ENCODE measurements at places on chromosomes 3 and 15. TPM values are rescaled to one million over a fixed set of nuclear protein-coding genes. Genes with fewer than 3 reads are reported as not detected.

The CCDC13 gene
- 3.5 TPM for polyA plus RNA-seq

The SPTBN5 gene
- 2.2 TPM for polyA plus RNA-seq

The SLC38A3 gene
- 8.1 TPM for polyA plus RNA-seq

The AADAC gene
- polyA plus RNA-seq, result 0.17 TPM

The LSAMP gene
- polyA plus RNA-seq, result 15.4 TPM

GRCh38 chr3:142281474-142281873, 56.1 kb upstream of the GK5 start:
- DNase-seq, result no peak

- no peak for DNase-seq
These were observed 11.3 kb downstream of the SHISA5 start for GRCh38 chr3:48492461-48493202.

DNA sequence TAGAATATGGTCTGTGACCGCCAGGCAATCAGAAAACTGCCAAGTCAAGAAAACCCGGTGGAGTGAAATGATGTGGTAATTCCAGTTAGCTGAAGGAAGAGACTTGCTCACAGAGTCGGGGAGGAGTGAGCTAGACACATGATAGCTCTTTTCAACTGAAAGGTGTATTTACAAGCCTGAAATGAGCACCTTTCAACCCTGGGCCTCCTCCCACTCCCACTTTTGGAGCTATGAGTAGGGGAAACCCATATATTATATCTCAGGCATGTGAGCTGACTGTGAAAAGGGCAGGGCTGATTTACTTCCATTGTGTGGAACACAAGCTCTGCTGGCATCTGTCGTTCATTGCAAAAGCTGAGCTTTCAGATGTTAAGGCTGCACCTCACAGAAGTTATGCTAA, 960.2 kb downstream of the TUSC7 start:
- no peak for DNase-seq

DNA sequence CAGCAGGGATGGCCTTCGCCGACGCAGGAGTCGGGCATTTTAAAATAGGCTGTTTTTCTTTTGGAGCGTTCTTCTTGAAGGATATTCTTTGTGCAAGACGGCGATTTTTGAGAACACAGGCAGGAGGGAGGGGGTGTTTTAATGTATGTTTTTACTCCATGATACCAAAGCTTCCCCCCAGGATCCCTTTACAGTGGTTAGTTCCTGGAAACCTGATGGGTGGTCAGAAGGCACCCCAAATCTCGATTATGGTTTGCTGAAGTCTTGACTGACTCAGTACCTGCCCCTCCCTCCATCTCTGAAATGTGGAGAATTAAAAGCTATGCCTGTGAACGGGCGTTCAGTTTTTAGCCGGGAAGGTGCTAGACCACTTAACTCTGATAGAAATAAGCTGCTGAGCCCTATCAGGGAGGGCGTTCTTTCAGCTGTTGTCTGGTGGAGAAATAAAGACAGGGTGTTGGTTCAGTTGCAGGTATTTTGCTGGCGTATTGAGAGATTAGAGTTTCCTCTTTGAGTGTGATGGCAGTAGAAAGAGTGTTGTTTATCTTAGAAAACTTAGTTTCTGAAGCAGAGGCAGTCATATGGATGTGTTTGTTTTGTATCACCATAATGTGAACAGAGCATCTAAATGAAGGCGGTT, 3.4 kb downstream of the IGF1R start:
- DNase-seq, result no peak

DNA sequence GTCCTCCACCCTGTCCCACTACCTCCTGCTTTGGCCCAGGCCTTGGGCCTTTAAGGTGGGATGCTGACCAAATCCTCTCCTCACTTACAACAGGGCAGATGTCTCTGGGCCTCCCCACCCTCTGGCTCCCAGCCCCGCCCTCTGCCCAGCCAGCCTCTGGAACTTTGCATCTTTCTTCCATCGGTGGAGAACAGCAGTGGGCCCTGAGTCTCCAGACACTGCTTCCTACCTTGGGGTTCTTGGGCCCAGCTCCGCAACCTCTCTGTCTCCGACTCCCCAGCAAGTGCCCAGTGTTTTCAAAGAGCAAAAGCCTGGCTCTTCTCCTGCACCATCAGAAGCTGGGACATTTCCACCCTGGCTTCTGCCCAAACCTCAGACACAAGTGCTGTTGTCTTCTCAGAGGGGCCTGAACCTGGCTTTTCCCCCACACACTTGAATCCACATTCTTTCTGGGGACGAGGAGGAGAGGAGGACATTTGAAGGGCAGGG, 33.1 kb downstream of the MRAS start:
- no peak for DNase-seq

DNA sequence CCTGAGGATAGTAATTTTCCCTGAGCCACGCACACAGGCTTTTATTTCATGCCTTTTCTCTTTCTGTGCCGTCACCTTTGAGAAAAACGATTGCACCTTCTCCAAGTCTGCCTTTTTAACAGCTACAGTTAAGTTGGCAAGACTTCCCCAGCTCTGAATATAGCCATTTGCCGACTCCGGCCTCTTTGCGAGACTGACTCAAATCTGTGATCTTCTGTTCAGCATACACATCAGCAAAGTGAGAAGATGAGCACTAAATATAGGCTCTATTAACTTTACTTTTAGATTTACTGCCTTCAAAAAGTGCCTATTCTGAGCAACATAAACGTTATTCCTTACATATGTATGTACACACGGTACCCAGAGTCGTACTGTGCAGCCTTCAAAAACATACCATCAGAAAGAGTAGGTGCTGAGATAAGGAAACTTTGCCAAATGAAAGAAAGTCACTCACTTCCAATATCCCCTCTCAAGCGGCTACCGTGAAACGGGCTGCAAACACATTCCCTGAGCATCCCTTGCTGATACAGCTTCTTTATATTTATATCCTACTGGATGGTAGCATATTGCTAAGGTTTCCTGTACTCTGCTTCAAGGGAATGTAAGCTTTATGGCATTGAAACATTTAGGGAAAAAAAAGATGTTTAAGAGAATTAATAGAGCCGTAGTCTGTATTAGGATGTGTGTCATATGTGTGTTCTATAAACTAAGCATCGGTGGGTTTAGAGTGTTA, 283.3 kb upstream of the TPRG1 start:
- no peak for DNase-seq

GRCh38 chr3:67642734-67643133, 11.7 kb downstream of the SUCLG2 start:
- no peak for DNase-seq

DNA sequence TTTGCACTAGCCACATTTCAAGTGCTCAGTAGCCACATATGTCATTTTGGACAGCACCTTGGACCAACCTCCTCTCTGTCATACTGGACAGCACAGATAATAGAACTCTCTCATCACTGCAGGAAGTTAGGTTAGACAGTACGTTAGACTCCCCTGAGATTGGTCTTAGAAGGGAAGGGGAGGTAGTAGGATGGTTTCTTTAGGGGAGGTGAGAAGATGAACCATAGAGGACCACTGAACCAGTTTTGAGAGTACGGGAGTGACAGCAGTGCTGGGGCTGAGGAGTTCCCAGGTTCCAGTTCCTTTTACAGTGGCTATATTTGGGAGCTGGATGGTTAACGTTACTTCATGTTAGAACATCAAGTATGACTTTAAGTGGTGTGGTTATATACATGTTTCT, 7.8 kb downstream of the LRCH3 start:
- DNase-seq, result no peak

DNA sequence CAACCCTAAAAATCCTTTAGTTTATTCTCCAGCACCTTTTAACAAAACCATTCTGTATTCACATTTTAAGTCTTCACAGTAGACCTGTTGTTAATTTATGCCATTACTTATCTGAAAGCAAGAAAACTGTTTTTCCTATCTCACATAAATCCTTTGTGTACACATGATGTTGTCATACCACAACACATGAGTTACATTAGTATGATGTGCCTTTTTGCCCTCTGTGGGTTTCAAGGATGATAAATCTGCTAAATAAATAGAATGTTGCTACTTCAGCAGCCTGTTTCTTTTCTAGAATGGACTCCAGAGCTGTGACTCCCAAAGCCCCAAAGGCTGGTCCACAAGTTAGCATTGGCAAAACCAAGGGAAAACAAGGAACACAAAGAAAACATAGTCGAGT, 151.6 kb downstream of the SERPINI1 start:
- DNase-seq, result no peak

DNA sequence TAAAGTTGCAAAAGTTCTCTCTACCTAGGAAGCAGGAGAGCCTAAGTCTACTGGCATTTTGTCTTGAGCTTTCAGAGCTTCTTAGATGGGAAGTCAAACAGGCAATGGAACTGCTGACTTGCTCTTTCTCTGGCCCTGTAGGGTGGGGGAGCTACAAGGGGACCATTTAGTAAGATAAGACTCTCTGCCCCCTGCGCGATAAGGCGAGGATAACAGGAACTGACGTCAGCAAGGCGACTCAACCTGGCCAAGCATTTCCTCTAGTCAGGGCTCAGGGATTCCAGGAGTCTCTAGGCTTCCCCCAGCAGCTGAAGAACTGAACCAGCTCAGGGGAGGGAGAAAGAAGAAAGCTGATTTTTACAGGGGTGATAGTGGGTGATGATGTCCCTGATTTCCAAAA, 5.8 kb downstream of the RARB start:
- no peak for DNase-seq

DNA sequence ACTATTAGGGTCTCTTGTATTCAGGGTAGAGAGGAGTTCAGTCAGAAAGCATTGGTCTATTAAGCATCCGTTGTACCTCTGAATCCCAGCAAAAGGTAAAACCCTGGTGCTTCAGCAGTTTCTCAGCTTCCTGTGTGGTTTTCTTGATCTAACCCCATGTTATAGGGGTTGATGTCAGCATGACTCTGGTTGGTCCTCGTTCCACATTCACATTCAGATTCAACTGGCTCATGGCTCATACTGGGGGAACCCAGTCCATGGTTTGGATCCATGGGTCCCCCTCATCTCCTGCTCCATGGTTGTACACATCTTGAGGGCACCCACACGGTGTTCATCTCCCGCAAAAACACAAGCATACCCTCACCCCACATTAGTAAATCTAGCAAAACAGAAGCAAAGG, 47.7 kb upstream of the C2CD4B start:
- DNase-seq, result no peak

- DNase-seq, result no peak
These were observed 28.3 kb upstream of the RYR3 start for GRCh38 chr15:33282226-33283020.

DNA sequence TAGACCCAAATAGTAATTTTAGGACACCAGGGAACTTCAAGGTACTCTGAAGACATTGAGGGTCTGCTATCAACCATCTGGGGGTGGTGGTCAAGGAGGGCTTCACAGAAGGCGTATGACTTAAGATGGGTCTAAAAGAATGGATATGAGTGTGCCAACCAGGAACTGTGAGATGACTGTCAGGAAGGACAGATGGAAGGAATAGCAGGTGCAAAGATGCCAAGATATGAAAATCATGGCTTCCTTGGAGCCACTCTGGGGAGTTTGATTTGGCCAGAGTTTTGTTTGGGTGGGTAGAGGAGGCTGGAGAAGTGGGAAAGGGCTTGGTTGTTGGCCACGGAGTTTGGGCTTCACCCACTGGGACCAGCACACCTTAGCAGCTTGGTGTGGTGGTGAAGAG, 21.2 kb downstream of the CDCP1 start:
- no peak for DNase-seq

DNA sequence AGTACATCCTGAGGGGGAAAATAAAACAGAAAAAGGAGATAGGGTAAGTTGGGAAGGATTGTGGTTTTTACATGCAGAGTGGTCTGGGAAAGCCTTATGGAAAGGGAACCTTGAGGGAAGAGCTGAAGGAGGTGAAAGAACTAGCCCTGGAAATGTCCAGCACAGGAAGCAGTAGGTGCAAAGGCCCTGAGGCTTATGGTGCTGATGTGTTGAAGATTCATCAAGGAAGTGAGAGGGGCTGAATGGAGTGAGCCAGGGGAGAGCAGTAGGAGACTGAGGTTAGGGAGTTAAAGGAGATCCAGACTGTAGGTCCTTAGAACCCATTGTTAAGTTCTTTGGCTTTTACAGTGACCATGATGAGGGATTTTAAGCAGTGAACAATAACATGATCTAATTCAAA, 33.0 kb downstream of the ATP1B3 start:
- DNase-seq, result no peak

- no peak for DNase-seq
These were observed 287.8 kb upstream of the UMPS start for GRCh38 chr3:124442463-124442862.

Data from left renal cortex interstitium (tissue), 4 donors.